ENCODE measurements at places on chromosomes 3 and 15. TPM values are rescaled to one million over a fixed set of nuclear protein-coding genes. Genes with fewer than 3 reads are reported as not detected.

Gene FHIT
- 7.9 TPM for total RNA-seq

DNA sequence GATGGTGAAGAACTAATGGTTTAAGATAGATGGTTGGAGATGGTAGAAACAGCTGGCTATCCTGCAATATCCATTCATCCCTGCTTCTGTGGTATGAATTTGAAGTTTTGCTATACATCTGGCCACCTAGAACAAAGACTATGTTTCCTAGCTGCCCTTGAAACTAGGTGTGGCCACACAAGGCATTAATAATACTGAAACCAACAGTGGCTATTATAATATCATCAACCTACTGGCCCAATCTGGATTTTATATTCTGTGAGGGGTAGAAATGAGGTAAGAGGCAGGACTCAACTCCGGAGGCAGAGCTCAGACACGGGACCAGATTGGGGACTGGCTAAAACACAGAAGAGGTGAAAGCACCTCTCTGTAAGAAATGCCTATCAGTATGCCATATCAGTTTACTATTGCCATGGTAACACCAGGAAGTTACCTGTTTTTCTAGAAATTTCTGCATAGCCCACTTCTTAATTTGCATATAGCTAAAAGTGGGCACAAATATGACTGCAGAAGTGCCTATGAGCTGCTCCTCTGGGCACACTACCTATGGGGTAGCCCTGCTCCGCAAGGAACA lies 8.4 kb downstream of the IFT80 start:
- no peak overlapping the region for H3K27ac ChIP-seq
- no peak overlapping the region for H3K4me3 ChIP-seq
- DNase-seq, result no peak

Gene ANKRD34C
- total RNA-seq, result not detected

- H3K4me3 ChIP-seq, result no peak overlapping the region
- H3K36me3 ChIP-seq, result no peaks in the 10 kb centered on the region
- H3K27ac ChIP-seq, result no peak overlapping the region
- peaks cover 26% of the 10 kb centered on the region for H3K4me1 ChIP-seq
- peaks cover 16% of the 10 kb centered on the region for H3K27me3 ChIP-seq
Measured at GRCh38 chr15:70271422-70272088, 173.8 kb upstream of the TLE3 start.

DNA sequence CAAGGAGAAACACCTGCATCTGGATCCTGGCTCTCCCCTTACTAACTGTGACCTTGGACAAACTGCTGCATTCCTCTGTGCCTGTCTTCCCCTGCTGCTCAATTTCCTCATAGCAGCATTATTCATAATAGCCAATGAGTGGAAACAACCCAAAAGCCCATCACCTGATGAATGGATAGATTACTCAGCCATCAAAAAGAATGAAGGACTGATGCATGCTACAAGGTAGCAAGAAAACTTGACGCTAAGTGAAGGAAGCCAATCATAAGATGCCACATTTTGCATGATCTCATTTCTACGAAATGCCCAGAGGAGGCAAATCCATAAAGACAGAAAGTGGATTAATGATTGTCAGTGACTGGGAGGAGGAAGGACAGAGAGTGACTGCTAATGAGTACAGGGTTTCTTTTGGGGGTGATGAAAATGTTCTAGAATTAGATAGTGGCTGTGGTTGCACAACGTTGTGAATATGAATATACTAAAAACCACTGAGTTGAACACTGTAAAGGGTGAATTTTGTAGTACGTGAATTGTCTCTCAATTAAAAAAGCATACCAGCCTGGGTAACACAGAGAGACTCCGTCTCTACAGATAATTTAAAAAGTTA lies 11.2 kb downstream of the IGDCC4 start:
- no peak overlapping the region for H3K27ac ChIP-seq
- no peak overlapping the region for H3K4me3 ChIP-seq
- H3K36me3 ChIP-seq, result no peaks in the 10 kb centered on the region
- peaks cover 17% of the 10 kb centered on the region for H3K27me3 ChIP-seq

- no peak overlapping the region for H3K4me3 ChIP-seq
- no peaks in the 10 kb centered on the region for H3K36me3 ChIP-seq
- DNase-seq, result no peak
- peaks cover 4% of the 10 kb centered on the region for H3K4me1 ChIP-seq
- no peak overlapping the region for H3K27ac ChIP-seq
Measured at GRCh38 chr3:46702246-46703012, 1.2 kb downstream of the TMIE start.

DNA sequence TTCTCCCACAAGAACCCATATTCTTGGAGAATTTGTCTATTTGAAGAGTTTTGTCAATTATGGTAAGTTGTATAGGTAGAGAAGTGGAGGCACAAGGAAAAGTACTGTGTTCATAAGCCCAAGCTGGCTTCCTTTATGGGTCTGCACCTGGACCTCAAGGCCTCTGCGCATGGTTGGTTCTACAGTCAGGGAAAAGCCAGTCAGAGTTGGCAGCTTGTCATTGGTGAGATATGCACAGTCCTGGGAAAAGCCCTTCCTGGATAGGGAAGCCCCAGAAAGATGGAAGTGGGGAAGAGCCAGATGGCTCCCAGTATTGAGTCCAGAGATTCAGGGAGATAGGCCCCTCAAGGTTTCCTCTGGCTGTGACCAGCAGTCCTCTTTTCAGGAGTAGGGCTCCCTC lies 15.8 kb downstream of the BOC start:
- no peaks in the 10 kb centered on the region for H3K36me3 ChIP-seq
- H3K4me3 ChIP-seq, result no peak overlapping the region
- no peak for DNase-seq
- no peak overlapping the region for H3K27ac ChIP-seq
- peaks cover 4% of the 10 kb centered on the region for H3K27me3 ChIP-seq

GRCh38 chr3:54660714-54661132 lies 267.1 kb downstream of the LRTM1 start:
- H3K27ac ChIP-seq, result no peak overlapping the region
- DNase-seq, result no peak

- peaks cover 12% of the 10 kb centered on the region for H3K36me3 ChIP-seq
- H3K27ac ChIP-seq, result no peak overlapping the region
- H3K27me3 ChIP-seq, result no peaks in the 10 kb centered on the region
- peaks cover 26% of the 10 kb centered on the region for H3K4me1 ChIP-seq
- H3K4me3 ChIP-seq, result no peak overlapping the region
Measured at GRCh38 chr3:58119186-58119585, 91.6 kb downstream of the DNASE1L3 start.

DNA sequence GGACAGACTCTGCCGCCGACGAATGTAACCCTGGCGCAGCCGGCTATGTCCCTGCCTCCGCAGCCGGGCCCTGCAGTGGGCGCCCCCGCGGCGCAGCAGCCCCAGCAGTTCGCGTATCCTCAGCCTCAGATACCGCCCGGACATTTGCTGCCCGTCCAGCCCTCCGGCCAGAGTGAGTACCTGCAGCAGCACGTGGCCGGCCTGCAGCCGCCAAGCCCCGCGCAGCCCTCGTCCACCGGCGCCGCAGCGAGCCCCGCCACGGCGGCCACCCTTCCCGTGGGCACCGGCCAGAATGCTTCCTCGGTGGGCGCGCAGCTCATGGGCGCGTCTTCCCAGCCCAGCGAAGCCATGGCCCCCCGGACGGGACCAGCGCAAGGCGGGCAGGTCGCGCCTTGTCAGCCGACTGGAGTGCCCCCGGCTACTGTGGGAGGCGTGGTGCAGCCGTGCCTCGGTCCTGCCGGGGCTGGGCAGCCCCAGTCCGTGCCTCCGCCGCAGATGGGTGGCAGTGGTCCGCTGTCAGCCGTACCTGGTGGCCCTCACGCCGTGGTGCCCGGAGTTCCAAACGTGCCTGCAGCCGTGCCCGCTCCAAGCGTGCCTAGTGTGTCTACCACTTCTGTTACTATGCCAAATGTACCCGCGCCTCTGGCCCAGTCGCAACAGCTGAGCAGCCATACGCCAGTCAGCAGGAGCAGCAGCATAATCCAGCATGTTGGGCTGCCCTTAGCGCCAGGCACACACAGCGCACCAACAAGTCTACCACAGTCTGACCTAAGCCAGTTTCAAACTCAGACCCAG lies 2.4 kb downstream of the TSC22D2 start:
- H3K27me3 ChIP-seq, result no peaks in the 10 kb centered on the region
- peak; percentile 62 for DNase-seq
- peaks cover 45% of the 10 kb centered on the region for H3K36me3 ChIP-seq
- H3K27ac ChIP-seq, result peak overlapping the region; percentile 75
- H3K4me1 ChIP-seq, result peaks cover 39% of the 10 kb centered on the region

DNA sequence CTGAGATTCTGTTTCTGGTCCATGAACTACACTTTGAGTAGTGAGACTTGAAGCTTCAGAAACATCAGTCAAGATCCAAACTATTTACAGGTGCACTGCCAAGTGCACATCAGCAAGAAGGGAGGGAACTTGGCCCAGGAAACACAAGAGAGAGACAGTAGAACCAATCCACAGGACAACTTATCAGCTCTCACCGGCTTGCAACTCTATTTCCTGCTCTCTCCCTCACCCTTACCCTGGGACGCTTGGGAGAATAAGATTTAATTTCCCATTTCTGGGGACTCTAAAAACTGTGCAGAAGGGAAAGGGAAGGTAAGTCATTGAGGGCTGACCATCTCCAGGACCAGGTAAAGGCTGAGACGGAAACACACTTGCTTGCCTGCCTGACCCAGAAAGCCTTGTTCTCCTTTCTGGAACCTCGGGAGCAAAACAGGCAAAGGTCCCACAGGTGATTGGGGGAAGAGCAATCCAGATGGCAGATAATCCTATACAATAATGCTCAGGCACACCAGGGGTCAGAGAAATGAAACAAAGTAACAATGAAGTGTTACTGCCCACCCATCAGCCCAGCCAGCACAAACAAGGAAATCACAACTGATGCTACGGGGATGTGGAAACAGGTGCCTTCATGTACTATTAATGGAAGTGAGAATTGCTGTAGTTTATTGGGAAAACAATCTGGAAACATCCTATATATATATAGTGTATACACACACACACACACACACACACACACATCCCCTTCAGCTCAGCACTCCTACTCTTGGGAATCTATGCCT lies 154.4 kb downstream of the XXYLT1 start:
- no peak overlapping the region for H3K4me3 ChIP-seq
- H3K27ac ChIP-seq, result no peak overlapping the region
- no peaks in the 10 kb centered on the region for H3K27me3 ChIP-seq
- H3K36me3 ChIP-seq, result no peaks in the 10 kb centered on the region
- peaks cover 7% of the 10 kb centered on the region for H3K4me1 ChIP-seq

GRCh38 chr3:42214565-42215283 lies 51.3 kb downstream of the CCK start:
- H3K27ac ChIP-seq, result peak overlapping the region; percentile 54
- H3K4me1 ChIP-seq, result peaks cover 53% of the 10 kb centered on the region
- DNase-seq, result no peak
- H3K4me3 ChIP-seq, result no peak overlapping the region
- H3K27me3 ChIP-seq, result no peaks in the 10 kb centered on the region
- H3K36me3 ChIP-seq, result peaks cover 14% of the 10 kb centered on the region
